DMS79 treated with DMSO at 0.1 percent for 48 hours (cell line): ENCODE measurements at places on chromosomes 3 and 15.

DNA sequence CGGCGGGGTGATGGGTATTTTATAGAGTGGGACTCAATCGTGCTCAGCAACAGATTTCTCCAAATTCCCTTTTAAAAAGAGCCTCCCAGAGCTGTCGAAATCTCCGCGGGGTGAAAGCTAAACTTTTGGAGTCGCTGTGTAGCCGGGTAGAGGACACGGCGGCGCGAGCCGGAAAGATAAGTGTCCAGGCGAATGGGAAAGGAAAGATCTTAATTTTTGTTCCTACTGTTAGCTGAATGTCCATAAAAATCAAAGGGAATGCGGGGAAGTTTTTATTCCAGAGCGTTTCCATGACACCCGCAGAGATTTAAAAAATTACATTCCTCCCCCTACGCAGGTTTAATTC is 9.1 kb downstream of the EOMES start:
- DNase-seq, result no peak

- no peak for DNase-seq
These were observed 19.7 kb downstream of the ACAA1 start for GRCh38 chr3:38117163-38117716.

DNA sequence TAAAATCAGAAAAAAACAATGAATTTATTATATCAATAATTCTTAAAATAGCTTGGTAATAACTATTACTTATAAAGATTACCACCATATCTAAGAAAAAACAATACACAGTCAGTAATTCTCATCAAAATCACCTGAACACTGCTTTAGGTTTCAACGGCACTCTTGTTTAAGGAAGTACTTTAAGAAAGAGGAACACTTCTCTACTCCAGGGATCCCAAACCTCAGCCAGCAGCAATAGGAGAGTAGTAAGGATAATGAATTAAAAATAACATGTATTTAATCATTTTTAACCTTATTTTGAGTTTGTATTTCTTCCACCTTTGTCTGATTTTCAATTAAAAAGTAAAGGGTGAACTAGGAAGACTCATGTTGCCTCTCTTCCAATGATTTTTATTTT is 494.0 kb upstream of the NR2F2 start:
- no peak for DNase-seq

GRCh38 chr15:57059026-57059660 is 140.7 kb downstream of the TCF12 start:
- no peak for DNase-seq

DNA sequence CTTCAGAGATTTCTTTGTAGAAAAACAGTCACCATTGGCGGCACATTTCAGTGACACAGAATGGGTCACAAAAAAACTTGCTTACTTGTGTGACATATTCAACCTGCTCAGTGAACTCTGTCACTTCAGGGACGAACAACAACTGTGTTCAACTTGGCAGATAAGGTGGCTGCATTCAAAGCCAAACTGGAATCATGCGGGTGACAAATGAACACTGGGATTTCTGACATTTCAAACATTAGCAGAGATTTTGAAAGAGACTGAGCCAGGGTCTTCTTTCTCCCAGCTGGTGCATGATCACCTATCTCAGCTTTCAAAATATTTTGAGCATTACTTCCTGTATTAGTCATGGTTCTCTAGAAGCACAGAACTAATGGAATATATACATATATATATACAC is 1.9 kb upstream of the EID1 start:
- no peak for DNase-seq

- DNase-seq, result peak; percentile 56
These were observed 171.1 kb downstream of the KCNAB1 start for GRCh38 chr3:156291272-156292123.
